ENCODE measurements at places on chromosomes 5 and 9.

DNA sequence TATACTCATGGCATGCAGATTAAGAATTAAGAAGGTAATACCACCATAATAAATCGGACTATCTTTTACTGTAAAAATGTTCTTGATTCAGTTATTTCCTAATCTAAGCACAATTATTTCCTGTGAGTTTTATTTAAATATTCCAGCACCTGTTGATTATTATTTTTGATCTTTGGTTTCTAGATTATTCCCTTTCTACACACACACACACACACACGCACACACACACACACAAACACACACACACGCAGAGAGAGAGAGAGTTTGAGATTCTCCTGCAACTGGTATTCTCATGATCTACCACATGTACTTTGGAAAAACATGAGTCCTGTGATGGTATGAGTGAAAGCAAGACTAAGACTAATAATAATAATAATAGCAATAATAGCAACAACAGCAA is 17.0 kb upstream of the CKMT2 start:
- DNase-seq: no peak

DNA sequence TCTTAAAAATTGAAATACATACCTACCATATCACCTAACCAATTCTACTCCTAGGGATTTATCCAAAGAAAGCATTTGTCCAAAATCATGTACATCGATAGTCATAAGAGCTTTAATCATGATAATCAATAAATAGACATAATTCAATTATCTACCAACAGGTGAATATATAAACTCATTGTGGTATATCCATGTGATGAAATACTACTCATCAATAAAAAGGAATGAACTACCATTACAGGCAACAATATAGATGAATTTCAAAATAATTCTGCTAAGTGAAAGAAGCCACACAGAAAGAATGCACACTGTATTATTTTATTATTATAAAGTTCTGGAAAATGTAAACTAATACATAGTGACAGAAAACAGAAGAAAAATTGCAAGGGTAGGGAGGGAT is 81.8 kb downstream of the RFX3 start:
- DNase-seq: no peak

GRCh38 chr5:109928811-109929210 is 239.1 kb downstream of the MAN2A1 start:
- DNase-seq: no peak

DNA sequence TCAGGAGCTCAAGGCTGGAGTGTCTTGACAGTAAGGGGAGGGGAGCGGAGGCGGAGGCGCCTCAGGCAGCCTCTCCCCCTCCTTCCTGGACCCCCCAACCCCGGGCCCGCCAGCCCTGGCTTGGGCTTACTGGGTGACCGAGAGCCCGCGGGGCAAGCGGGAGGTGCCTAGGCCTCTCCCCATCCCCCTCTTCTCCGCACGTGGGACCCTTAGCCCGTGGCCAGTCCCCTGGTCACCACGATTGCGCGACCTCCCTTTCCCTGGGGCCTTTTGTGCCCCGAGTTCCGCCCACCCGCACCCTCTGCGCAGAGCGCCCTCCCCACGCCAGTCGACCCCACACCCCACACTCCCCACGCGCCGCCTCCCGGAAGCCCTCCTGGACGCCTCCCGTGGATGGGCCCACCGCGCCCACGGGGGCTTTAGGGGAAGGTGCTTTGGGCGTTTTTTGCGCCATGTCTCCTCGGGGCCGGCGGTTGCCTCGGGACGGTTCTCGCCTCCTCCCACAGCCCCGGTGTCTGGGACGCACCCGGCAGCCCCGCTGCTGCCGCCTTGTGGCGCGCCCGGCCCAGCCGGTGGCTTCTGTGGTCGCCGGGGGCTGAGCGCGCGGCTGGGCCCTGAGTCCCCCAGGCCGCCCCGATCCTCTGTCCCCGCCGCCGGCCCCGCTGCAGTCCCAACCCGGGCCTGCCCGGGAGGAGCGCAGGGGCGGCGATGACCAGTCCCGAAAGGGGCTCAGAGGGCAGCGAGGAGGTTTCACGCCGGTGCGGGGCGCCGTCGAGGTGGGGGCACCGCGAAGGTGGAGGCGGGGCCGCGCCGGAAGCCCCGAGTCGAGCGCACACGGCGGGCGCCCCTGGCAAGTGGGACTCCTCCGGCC is 3.2 kb downstream of the TOR4A start:
- DNase-seq: no peak

DNA sequence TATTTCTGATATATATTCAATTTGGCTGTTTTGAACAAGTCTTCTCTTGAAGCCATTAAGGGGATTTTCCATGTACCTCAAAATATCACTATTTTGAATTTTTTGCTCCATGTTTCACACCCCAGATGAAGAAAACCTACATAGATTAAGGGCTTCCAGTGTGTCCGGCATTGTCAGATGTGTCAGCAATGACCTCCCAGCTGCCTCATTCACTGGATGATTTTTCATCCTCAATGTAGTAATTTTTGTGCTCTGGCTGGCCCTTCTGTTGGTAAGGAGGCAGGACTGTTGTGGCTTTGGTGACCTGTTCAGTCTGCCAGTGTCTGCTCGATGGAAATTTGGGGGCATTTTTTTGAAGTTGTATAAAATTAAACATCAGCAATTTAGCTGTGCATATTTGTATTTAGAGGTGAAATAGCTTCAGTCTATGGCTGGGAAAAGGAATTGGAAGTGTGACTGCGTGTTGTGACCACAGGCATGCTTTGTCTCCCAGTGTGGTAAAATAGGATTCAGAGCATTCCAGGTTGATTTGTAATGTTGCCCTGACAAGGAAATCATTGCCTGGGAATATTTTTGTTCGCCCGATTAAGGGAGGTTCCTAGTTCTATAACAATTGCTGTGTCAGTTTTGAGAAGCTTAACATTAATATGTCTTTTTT is 312.4 kb downstream of the ARHGEF28 start:
- no peak for DNase-seq

- peak; percentile 75 for DNase-seq
Measured at GRCh38 chr9:134283111-134283515, 43.1 kb upstream of the RXRA start.

DNA sequence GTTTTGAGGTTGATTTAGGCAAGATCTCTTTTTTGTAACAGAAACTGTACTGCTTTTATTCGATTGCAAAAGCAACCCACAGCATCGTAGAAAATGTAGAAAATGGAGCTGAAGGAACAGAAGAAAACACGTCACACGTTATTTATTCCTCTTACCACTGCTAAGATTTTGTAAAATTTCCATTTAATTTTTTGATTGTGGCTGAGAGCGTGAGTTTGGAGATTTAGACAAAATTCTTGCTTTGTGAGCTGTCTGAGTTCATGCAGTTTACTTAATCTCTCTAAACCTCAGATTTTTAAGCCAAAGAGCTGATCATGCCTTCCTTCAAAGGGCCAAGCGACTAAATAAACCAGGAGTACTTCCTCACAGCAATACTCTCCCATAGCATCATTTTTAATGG is 24.8 kb downstream of the DPYSL3 start:
- DNase-seq: no peak

GRCh38 chr5:90289837-90290236 is 119.7 kb downstream of the CETN3 start:
- DNase-seq: no peak

DNA sequence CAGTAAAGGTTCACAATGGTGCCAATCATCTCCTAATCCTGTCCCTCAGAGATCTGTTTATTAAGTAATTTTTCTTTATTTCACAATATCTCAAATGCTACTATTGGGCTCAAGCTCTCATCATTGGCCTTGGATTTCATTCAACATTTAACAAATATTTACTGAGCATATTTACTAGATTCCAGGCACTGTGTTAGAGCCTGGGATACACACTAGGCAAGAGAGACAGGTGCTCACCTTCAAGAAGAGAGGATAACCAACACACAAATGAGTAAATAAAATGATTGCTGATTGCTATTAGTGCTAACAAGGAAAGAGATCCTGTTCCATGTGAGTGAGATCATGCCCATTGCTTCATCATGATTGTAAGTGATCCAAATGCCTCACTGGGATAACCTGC is 27.4 kb downstream of the PPP2R2B start:
- no peak for DNase-seq

GRCh38 chr9:132804576-132805295 is 73.3 kb downstream of the AK8 start:
- DNase-seq: no peak

DNA sequence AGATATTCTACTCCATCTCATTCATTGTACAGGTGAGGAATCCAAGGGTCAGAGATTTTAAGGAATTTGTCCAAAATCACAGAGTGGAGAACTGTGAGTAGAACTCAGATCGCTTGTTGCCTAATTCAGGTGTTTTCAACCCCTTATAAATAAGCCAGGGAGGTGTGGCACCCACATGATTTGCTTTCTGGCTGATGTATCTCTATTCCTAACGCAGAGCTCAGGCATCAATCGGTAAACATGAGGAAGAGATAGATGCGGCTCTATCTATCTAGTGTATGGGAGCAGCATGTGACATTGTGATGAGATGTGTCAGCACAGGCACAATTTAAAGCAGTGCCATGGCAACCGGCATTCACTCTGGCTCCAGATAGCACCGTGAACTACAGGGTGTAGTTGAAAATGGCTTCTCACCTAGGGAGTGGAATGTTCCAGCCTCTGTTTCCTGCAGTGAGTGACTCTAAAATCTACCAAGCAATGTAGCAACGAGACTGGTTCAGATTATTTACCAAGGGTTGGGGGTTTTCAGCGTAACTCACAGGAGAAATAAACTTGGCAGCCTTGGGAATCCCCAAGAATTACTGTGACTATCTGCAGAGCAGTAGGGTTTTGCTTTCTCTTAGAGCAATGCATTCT is 53.4 kb upstream of the SUB1 start:
- no peak for DNase-seq

GRCh38 chr5:859391-859790 is 8.6 kb upstream of the ZDHHC11 start:
- DNase-seq: no peak
